ENCODE measurements at places on chromosomes 2 and 18.

GRCh38 chr2:61543062-61543461 lies 4.9 kb upstream of the XPO1 start:
- no peak for DNase-seq

DNA sequence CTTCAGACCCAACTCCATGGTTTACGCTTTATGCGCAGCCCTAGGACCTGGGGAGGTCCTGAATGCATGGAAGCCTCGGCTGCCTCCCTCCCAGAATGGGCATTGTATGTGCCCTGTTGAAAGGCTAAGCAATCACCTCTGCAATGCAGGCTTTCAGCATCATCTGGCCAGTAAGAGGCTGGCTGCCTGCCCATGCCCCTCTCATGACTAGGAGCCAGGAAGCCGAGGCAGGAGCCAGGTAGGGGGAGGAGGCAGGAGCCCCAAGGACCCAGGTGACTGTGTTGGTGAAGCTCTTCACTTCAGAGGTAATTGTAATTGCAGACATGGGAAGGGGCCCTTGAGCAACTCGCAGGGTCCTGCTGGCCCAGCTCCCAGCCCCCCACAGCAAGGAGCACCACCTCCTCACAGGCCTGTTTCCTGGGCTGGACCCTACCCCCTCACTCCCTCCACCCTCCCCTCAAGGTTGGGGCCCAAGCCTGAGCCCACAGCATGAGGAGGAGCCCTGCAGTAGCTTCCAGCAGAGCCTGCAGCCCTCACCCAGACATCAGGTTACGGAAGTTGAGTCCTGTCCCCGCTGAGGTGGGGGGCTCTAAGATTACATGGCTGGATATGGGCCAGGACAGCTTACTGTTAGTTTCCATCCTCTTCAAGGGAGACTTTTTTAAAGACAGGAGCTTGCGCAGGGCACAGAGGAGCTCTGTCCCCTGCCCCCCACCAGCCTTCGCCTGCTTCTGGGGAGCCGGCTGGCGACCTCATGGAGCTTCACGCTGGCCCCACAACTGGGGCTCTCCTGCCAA lies 21.9 kb downstream of the CRACDL start:
- DNase-seq: no peak

GRCh38 chr2:187434342-187434785 lies 13.7 kb downstream of the CALCRL start:
- no peak for DNase-seq

GRCh38 chr2:2849464-2850217 lies 518.6 kb upstream of the MYT1L start:
- DNase-seq: no peak

- DNase-seq: no peak
Measured at GRCh38 chr18:8783994-8784530, 78.7 kb downstream of the MTCL1 start.

DNA sequence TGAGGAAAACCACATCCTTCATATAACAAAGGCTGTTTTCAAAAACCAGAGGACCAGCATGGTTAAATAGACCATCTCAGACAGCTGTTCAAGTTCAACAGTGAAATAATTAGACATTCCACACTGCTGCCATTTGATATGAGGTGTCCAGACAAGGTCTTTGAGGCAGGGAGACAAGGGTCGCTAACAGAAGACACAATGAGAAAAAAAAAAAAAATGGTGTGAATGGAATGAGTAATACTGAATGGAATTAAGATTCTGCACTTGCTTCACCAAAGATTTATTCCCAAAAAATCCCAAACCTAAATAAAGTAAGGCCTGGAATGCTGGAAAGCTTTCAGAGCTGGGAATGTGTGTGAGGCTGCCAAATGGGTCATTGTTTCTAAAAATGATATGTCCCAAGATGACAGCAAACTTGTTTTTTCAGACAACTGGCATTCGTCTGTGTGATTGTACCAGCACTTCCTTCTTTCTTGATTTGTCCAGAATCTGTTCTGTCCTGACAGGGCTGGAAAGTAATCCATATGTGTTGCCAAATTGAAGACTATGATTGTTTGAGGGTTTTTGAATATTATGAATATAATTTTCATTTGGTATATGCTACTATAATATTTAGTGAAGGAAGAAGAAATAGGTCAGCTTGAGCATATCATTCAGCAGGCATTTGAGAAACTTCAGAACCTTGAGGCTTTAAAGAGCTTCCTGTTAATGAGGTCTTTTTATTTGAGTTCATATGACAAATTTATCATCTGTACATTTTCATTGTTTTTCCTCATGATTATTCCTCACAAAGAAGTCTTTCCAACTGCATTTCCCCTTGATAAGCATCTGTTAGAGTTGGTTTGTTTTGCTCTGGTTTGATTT lies 85.2 kb upstream of the ITGA4 start:
- no peak for DNase-seq

- no peak for DNase-seq
Measured at GRCh38 chr2:8217468-8218030, 464.3 kb upstream of the ID2 start.

DNA sequence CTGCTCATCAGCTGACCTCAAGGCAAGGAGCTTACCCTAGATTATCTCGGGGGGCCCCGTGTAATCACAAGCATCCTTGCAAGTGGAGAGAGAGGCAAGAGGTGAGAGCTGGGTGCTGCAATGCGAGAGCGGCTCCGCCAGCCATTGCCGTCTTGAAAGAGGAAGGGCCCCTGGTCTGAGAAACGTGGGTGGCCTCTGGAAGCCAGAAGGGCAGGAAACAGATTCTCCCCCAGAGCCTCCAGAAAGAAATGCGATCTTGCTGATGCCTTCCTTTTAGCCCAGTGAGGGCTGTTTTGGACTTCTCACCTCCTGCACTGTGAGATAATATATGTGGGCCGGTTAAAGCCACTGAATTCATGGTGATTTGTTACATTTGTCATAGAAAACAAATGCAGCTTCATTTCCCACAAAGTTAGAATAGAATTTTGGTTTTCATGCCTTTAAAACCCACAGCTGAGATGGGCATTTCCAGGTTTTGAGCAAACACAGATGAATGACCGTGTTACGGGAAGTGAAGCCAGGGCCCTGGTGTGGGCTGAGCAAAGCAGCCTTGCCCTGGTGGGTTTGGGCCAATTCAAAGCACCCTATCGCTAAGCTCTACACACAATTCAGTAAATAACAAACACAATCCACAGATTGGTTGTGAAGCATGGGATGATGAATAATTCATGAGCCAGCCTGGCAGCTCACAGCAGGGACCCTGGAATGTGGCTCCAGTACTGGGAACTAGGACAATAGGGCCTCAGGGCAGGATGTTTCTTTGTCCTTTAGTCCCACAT lies 319.9 kb upstream of the HS6ST1 start:
- DNase-seq: no peak

DNA sequence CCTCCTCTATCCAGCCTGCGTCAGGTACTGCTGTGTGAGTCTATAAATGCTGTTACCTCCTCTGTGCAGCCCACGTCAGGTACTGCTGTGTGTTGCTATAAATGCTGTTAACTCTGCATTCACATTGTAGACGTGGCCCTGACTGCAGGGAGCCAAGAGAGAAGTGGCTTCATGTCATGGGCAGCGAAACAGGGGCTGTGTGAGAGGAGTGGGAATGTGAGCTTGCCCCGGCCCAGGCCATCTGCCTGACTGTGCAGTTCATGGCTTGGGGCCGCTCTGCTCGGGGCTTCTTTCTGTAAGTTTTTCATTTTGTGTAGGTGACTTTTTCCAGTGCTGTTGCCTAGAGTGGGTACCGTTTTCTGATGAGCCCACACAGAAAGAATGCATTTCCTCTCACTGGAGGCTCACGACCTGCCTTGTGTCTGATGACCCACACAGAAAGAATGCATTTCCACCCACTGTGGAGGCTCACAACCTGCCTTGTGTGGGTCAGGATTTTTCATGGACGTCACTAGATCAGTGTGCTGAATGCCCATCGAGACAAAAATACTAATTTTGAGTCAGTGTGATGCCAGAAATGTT lies 104.5 kb downstream of the SNTG2 start:
- DNase-seq: no peak

GRCh38 chr2:68870215-68870614 lies 982 bp downstream of the BMP10 start:
- no peak for DNase-seq

- no peak for DNase-seq
Measured at GRCh38 chr2:109736177-109736827, 57.8 kb upstream of the RGPD5 start.

GRCh38 chr2:23762141-23762540 lies 164.8 kb downstream of the ATAD2B start:
- no peak for DNase-seq

DNA sequence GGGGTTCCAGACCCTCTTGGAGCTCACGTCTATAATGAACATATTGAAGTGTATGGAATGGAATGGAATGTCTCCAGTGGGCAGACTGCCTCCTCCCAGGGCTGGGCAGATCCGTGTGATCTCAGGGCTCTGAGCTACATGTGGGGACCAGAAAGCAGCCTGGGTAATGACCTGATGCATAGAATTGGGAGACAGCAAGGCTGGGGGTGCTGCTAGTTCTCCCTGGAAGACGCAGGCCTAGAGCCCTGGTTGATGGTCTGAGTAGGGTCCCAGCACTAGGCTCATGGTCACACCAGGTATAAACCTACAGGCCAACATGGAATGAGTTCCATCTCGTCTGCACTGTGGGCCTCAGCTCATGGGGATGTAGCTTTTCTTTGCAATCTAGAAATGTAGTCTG lies 46.7 kb downstream of the ACAA2 start:
- no peak for DNase-seq

DNA sequence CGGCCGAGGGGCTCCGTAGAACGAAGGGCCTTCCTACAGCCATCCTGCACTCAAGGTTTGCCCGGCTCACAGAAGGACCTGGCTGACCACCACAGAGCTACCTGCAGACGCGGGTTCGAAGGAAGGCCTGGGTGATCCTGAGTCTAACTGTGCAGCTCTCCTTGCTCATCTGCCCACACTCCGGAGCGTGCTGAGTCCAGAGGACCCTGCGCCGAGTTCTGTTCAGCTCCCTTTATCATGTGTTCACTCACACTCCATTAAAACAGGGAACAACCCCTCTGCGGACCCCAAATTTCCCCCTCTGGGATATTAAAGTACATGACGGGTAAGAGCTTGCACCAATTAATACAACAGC lies 138.3 kb downstream of the PXDN start:
- DNase-seq: no peak

- no peak for DNase-seq
Measured at GRCh38 chr18:2146092-2146491, 425.2 kb downstream of the METTL4 start.

- peak; percentile 39 for DNase-seq
Measured at GRCh38 chr2:11155381-11156035, at the start of gene SLC66A3. Gene SLC66A3 (plus strand): TSS chr2:11155467. CDS start chr2:11155547, 80 bp downstream.

GRCh38 chr2:10753876-10754275 lies 32.4 kb downstream of the ATP6V1C2 start:
- no peak for DNase-seq

- DNase-seq: no peak
Measured at GRCh38 chr2:152464851-152465470, 130.0 kb downstream of the FMNL2 start.

DNA sequence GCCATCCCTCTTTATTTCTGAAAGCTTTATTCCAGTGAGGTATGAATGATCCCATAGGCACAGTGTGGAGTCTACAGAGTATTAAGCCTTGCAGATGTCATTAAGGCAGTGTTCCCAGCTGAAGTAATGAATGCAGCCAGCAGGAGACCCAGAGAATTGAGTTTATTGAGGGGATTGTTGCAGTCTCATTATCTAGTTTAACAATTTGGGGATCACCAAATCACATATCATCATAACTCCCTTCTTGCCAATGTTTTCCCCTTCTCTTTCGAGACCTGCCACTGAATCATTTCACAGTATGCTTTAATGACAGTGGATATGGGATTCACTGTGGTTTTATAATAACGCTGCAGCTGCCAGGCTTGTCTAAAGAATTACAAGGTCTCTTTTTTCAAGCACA lies 249.3 kb upstream of the FSHR start:
- DNase-seq: no peak
